Muscle of leg (tissue), 16 donors: ENCODE measurements at places on chromosomes 13 and 19. TPM values are rescaled to one million over a fixed set of nuclear protein-coding genes. Genes with fewer than 3 reads are reported as not detected.

Gene FAM216B
- 0.09 TPM for total RNA-seq

Gene GIPC3
- 0.22 TPM for total RNA-seq

Gene GRK1
- 0.22 TPM for total RNA-seq

Gene LILRB2
- total RNA-seq: 0.53 TPM

Gene ANGPTL8
- 0.44 TPM for total RNA-seq
